Fibroblast of the aortic adventitia (primary cell): ENCODE measurements at places on chromosomes 13 and 19. TPM values are rescaled to one million over a fixed set of nuclear protein-coding genes. Genes with fewer than 3 reads are reported as not detected.

The ATP4B gene
- total RNA-seq: not detected in 2 replicates

DNA sequence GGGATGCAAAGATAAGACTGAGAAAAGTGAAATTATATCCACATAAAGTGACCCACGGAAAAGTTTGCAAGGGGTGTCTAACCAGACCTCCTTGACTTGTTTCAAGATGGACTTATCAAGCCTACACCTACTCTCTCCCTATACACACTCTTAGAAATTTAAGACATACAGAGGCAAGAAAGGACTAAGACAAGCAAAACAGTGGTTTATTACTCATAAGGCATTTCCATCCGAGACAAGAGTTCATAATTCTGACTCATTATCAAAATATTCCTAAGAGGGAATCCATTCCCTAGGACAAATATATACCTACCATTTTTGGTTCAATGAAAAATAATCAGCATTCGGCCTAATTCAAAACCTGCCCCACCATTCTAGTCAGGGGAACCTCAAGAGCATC, 232.6 kb upstream of the GPC6 start:
- peak; percentile 35 for DNase-seq

DNA sequence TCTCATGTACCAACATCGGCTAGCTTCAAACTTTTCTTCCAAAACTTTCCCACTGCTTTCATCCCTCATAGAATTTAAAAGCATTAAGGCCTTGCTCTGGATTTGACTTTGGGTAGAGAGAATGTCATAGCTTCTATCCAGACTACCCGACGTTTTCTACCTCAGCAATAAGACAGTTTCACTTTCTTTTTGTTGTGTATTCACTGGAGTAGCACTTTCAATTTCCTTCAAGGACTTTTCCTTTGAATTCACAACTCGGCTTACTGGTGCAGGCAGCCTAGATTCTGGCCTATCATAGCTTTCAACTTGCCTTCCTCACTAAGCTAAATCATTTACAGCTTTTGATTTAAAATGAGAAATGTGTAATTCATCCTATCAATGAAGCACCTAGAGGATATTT, 420.4 kb upstream of the GPC6 start:
- DNase-seq: peak; percentile 48

The UPK1A gene
- not detected in 2 replicates for total RNA-seq

The CGB7 gene
- 0.09 TPM in 1 of 2 replicates, not detected in the other for total RNA-seq

The TGFBR3L gene
- 0.99 and 1.3 TPM in 2 replicates for total RNA-seq

DNA sequence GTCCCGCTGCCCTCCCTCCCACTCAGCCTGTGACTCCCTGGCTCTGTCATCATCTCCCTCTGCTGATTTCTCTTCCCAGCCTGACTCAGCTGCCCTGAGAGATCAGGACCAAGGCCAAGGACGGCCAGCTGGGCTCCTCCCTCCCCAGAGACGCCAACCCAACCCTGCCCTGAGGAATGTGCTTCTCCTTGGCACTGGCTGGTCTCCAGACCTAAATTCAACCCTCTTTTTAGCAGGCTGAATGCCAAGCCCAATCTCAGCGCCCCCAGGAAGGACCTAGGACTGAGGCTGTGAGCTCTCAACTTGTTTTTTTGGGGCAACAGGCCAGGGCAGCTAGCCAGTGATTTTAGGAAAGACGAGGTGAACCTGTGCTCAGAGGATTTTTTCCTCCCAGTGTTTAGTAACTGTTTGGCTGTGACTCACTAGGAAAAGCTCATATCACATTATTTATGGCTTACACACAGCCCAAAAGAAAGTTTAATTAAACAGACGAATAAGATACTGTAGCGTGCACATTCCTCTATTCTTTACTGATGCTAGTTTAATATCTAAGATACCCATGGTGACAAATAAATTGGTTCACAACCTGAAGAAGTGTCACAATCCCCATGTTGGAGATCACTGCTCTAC, 7.4 kb upstream of the IGFL1 start:
- peak; percentile 66 for DNase-seq

The CILP2 gene
- total RNA-seq: 0.18 and 2.5 TPM in 2 replicates

DNA sequence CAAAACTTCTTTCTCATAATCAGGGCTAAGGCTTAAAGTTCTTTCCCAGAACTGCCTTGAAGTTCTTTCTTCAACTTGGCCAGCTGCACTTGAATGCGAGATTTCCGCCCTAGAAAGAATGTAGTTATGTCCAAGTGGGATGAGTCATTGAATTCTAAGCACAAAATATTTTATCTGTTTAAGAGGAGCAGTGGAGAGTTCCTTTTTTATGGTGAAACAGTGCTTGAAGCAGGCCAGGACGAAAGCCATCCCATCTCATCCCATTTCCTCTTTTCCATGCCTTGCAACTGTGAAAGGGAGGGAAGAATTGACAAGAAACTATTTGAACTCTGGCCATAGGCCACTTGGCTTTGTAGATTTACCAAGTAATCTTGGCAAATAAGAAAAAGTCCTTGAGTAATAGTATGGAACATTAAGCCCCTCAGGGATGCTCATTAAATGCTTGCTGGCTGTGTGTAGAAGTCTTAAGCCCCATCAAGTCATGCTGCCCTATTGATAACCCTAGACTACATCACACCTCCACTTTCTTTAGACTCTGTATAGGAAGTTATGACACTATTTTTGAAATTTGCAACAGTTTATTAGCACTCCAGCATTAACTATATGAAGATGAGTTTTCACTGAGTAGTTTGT, 174.5 kb downstream of the KCTD12 start:
- peak; percentile 99 for DNase-seq

The MBD3L4 gene
- total RNA-seq: not detected in 2 replicates

The GJB2 gene
- total RNA-seq: 0.18 TPM in 1 of 2 replicates, not detected in the other

The RFPL4AL1 gene
- total RNA-seq: not detected in 2 replicates

DNA sequence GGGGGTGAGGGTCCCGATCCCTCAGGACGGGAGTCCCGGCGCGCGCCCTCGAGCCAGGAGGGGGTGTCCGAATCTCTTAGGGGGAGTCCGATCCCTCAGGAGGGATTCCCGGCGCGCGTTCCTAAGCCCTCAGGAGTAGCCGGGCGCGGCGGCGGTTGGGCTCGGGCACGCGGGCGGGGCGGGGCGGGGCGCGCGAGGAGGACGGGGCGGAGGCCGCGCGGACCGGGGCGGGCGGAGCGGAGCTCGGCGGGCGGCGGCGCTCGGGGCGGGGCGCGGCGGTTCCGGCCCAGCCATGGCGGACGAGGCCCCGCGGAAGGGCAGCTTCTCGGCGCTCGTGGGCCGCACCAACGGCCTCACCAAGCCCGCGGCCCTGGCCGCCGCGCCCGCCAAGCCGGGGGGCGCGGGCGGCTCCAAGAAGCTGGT, at the start of gene CUL4A:
Gene CUL4A (plus strand): TSS at position 278 of the 423 bp plus-strand sequence. CDS start 15 bp downstream, at position 293.
- peak; percentile 62 for DNase-seq

DNA sequence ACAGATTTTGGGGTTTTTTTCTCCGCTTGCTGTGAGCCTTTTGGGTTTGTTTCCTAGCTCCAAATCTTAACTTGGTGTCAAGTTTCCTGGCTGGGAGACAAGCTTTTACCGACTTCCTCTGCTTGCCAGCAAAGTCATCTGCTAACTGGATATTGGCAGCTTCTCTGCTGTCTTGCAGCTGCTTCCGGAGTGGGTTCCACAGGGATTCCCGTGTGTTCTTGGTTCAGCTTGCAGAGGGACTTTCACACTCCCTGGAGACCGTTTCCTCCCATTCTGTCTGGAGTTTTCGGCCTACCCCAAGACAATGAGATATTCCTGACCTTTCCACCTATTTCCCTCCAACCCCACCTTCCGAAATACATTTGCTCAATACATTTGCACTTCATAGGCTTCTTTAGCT, 2.2 kb upstream of the COLGALT1 start:
- DNase-seq: peak; percentile 97

The GIPC3 gene
- total RNA-seq: under 0.01 and 0.33 TPM in 2 replicates

- DNase-seq: no peak
Observed at GRCh38 chr19:3454656-3455392, 25.5 kb downstream of the SMIM24 start.

The TMEM59L gene
- total RNA-seq: 1.2 and 2.2 TPM in 2 replicates

The PGPEP1 gene
- 9.6 and 27.2 TPM in 2 replicates for total RNA-seq

The SLC8A2 gene
- total RNA-seq: not detected in 2 replicates

The PCSK4 gene
- 0.25 and 2.2 TPM in 2 replicates for total RNA-seq

DNA sequence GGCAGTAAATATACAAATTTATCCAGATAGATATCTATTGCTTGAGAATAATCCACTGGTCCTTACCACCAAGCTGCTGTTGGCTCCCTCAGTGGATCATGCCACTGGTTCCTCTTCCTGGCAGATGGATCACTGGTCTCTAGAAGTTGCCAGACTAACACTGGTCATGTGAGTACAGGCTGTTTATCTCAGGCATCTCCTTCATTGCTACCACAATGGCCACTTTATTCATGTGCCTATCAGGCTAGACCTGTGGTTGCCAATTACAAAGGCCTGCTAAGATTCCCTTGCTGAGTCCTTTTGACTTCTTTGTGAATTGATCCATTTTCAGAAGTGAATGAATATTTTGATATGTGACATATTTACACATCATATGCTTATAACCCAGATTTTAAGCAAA, 1659.5 kb upstream of the PCDH20 start:
- DNase-seq: no peak

DNA sequence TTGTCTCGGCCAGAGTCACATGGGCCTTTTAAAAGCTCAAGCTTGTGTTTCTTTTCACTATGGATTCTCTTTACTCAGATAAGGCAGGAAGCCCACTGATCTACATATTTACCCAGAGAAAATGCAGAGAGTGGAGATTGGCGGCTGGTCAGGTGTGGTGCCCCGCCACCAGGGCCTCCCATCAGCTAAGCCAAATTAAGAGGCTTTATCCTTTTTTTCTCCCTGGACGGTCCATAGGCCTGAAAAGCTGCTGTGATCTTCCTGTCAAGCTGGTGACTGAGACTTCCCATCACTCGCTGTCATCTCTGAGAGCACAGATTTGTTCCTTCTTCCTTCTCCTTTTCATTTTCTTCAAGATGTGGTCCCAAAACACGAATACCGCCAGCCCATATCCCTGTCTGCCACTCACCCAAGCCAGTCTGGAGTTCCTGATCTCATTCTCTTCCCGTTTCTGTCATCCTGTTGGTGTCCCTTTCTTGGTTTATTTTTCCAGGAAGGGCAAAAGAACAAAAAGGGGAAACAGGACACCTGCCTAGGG, 1.9 kb downstream of the SAFB start:
- no peak for DNase-seq

The ZNF583 gene
- total RNA-seq: 8.3 and 12.1 TPM in 2 replicates

DNA sequence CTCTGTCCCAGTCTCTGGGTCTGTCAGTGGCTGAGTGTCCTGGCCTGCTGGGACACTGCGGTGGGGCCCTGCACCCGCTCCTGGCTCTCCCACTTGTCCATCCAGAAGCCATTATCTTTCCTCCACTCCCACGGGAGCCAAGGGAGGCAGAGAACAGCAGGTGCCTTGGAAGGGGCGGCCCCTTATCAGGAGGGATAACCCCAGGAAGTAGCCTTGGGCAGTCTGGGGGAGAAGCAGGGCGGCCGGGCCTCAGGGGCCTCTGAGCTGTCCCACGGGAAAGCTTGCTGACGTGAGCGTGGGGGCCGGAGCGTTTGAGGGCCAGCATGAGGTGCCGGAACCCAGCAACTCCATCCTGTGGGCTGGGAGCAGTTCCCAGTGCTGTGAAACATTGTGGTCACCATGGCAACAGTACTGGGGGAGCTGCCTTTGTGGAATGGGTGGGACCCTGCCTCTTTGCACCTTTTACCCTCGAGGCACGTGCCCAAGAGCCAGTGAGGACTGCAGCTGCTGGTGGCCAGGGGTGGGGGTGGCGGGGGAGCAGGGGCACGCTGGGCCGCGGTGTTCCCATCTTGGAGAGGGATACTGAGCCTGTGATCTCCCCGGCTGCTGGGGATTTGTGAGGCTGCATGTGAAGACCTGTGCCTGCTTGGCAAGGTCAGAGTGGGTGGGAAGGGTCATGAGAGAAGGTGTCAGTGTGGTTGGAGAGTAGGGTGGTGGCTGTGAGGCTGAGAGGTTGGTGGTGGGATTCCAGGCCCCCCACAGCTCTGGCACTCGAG, 20.9 kb downstream of the KLHL26 start:
- DNase-seq: peak; percentile 81

GRCh38 chr19:13778847-13779246, 4.6 kb downstream of the C19orf53 start:
- no peak for DNase-seq
